ENCODE measurements at places on chromosomes 12 and 14.

- DNase-seq: no peak
Measured at GRCh38 chr14:73773441-73774240, 59.5 kb upstream of the PNMA1 start.

DNA sequence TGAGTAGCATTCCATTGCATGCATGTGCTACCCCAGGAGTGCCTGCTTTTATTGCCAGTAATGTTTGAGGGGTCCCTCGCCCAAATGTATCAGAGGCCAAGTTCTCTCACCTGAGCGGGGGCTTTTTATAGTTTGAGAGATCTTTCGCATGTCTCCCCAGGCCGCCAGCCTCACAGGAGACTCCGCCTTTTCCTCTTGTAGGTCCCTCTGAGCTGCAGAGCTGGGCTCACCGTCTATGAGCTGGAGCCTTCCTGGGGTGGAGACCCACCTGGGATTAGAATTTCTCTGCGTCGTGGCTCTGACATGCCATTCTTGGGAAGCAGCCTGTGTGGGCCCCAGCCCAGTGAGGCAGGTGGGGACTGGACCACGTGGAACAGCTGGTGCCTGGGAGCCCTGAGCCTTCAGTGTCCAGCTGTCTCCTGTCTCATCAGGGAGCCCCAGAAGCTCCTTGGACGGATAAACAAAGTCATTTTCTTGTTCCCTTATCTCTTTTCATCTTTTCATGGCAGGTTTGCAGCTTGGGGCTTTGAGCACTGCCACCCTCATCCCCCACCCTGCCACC lies 261.7 kb upstream of the CRY1 start:
- no peak for DNase-seq

DNA sequence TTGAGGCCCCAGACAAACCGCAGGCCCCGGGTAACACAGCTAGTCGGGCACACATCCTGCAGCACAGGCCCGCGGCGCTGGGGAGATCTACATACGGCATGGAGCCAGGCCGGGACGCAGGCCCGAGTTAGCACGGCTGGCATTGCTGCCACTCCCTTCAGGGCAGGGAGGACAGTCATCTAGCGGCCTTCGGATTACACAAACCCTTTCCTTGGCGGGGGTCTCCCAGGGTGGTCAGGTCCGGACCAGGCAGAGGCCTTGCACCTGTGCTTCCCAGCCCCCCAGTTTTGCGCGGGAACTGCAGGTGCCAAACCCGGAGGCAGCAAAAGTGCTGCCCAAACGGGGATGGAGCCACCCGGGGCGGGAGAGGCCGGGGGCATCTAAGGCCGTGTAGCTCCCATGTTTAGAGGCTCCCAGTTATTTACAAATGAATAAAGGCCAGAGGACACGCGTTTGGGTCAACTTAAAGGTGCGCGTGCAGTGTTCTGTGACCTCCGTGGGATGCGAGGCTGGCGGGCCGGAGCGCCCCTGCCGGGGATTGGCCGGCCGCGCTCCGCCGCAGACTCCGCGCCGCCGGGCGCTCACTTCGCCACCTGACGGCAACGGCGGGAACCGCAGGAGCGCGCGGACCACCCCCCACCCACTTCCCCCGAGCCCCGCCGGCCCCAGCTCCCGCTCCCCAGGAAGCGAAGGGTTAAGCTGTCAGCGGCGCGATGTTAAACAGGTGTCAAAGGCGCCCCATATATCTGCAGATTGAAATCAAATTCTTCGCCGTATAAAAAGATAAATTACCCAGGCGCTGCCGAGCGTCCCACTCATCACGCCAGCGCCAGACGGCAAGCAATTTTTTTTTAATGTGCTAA lies 18.1 kb downstream of the VSX2 start:
- peak; percentile 43 for DNase-seq

DNA sequence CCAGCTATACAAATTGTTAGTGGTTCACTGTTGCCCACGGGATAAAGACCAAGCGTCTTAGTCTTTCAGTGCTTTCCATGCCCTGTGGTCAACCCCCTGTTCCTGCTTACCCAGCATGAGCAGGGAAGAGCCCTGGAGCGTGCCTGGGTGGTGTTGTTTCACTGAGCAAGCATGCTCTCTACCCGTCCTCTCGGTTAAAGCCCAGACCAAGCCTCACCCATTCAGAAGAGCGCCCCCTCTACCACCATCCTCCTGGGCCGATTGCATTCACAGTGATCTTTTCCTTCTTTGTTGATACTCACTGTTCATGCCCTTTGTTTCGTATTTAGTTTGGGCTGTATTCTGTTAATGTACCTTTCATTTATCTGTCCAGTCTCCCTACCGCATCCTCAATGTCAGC lies 25.1 kb downstream of the DYRK4 start:
- DNase-seq: no peak

DNA sequence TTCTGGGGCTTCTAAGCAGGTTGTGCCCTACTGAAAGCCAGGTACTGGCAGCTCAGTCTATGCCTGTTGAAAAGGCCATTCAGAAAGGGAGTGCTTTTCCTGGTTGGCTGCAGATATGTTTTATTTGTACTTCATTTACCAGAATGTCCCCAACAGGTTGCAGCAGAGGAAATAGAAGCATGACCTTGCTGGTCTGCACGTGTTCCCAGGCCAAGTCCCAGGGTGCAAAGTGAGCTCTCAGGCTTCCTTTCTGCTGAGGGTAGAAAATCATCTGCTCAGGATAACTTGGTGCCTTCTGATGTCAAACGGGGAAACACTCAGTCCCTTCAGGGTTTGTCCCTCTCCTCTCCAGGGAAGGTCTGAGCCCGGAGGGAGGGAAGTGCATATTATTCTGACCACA lies 356.4 kb downstream of the BCL11B start:
- DNase-seq: no peak

DNA sequence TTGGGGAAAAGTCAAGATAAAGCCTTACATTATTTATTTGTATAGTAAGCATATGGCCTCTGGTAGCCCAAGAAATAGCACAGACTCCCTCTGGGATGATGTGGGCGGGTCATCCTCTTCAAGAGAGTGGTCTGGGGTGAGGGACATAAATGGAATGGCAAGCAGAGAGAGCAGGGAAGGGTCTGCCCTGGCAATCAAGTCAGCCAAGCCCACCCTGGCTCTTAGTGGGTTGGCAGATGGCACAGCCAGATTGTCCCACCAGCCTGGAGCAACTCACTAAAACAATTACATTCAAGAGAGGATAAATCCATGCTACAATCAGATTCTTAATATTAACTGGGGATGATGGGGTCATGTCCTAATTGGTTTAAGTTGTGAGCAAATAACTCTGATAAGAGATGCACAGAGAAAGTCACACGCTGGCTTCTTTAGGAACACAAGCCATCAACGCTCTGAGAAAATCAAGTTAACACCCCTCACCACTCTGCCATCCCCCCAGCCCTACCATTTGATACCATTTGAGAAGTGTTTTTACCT lies 2.8 kb upstream of the PELI2 start:
- DNase-seq: no peak

DNA sequence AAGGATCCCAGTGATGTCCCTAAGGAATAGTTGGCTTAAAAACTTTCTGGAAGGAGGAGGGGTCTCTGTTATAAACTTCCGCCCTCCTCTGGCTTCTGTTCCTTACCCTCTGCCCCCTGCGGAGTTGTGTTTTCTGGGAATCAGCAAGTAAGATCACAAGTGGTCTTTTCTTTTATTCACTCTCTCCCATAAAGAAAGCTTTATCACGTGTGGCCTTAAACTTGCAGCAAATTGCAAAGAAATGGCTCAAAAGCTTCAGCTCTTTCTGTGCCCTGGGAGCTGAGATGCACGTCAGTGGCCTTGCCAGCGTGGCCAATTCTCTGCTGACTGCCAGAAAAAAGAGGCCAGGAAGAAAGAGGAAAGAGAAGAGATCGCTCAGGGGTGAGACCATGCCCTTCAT lies at the start of gene SLCO1C1:
Gene SLCO1C1 (plus strand): TSS at position 101 of the 400 bp plus-strand sequence. CDS start 4,245 bp downstream, outside the sequence.
- DNase-seq: no peak

GRCh38 chr14:98082833-98083232 lies 1189.2 kb downstream of the BCL11B start:
- DNase-seq: no peak

GRCh38 chr12:128043317-128043716 lies 223.7 kb upstream of the TMEM132C start:
- DNase-seq: no peak

- no peak for DNase-seq
Measured at GRCh38 chr14:70013271-70013873, 134.2 kb downstream of the SMOC1 start.

DNA sequence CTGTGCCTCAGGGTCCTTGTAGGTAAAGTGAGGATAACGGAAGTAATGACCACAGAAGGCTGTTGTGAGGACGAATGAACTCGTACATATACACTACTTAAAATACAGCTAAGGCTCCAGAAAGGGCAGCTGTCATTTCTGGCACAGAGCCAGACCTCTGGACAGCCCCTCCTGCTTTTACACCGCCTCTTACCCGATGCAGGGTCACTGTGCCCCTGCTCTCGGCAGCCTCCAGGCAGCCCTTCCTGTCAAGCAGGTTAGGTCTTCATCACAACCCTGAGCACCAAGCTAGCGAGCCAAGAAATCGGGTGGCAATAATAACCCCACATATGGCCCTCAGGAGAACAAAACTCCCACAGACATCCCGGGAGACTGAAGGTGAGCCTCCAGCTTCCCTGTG lies 8.5 kb downstream of the TMEM229B start:
- DNase-seq: no peak

GRCh38 chr12:109768901-109769670 lies 55.5 kb downstream of the FAM222A start:
- DNase-seq: no peak

- DNase-seq: no peak
Measured at GRCh38 chr12:9319044-9319841, 111.0 kb upstream of the PZP start.

DNA sequence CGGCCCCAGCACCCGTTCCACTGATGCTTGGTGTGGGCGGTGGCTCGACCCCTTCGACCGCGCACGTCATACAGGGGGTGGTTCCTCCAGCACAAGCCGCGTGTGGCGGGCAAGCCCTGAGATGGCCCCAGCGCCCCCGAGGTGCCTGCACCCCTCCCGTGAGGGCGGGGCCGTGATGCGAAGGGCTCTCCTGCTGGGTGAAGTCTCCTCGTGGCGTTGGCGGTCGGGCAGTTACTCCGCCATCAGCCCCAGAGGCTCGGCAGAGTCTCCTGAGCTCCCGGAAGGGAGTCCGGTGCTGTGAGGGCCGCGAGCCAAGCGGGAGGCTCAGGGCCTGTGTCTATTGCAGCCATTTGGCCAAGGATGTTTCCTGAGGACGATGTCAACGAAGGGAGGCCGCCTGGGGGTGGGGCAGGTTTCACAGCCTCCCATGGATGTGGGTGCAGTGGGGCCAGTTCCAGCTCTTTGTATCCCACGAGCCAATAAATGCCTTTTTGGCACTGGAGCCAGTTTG lies 78.1 kb upstream of the GALNT9 start:
- no peak for DNase-seq

GRCh38 chr14:50082308-50082742 lies 34.0 kb downstream of the VCPKMT start:
- DNase-seq: peak; percentile 67

DNA sequence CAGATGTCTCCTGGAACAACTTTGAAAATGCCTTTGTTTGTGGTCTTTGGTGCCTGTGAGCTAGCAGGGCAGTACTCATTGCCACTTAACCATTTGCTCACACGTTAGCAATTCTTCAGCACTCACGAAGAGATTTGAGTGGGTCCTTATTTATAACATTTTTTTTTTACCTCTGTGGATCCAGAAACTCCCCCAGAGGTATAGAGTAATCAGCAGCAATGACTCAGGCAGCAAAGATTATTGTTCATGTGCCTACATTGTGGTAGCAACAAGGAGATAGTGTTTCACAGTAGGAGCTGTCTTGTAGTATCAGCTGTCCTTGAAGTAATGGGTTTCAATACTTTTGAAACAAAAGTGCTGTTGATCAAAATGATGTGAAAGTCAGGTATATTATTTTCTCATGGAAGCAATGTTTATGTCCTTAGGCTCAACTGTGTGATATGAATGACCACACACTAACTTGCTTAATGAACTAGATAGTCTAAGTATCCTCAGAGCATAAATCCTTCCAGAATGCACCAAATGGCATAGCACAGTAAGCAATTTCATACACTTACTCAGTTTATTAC lies 304.1 kb downstream of the EGLN3 start:
- DNase-seq: no peak

GRCh38 chr14:102606296-102606695 lies 13.8 kb downstream of the RCOR1 start:
- no peak for DNase-seq

DNA sequence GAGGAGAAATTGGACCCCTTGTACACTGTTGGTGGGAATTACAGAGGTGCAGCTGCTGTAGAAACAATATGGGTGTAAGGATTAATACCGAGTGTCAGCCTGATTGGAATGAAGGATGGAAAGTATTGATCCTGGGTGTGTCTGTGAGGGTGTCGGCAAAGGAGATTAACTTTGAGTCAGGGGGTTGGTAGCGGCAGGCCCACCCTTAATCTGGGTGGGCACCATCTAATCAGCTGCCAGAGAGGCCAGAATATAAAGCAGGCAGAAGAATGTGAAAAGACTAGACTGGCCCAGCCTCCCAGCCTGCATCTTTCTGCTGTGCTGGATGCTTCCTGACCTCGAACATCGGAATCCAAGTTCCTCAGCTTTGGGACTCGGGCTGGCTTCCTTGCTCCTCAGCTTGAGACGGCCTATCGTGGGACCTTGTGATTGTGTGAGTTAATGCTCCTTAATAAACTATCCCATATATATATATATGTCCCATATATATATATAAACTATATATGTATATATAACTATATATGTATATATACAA lies 38.4 kb upstream of the PPP2R5C start:
- DNase-seq: no peak

DNA sequence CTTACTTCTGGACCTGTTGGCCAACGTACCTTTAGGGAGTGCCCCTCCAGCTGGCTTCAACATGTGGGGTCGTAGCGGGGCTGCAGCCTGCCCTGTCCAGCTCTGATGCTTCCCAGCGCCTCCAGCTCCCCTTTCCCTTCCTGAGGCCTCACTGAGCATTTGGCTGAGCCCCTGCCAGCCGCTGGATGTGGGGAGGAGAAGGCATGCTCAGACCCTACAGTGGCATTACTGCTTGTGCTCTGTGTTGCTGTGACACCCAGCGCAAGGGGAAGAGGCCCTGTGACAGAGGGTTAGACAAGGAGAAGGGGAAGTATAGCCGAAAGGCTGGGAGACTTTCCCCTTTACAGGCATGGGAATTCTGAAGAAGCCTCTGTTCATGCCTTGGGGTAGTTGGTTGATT lies 145.9 kb downstream of the PRKCH start:
- no peak for DNase-seq

- DNase-seq: no peak
Measured at GRCh38 chr12:29157486-29157946, 8.4 kb downstream of the FAR2 start.
